ENCODE measurements at places on chromosomes 6 and 20.

- no peak for DNase-seq
Observed at GRCh38 chr20:35826397-35826998, 54.7 kb downstream of the PHF20 start.

GRCh38 chr6:118467181-118467580 is 80.9 kb upstream of the PLN start:
- no peak for DNase-seq

DNA sequence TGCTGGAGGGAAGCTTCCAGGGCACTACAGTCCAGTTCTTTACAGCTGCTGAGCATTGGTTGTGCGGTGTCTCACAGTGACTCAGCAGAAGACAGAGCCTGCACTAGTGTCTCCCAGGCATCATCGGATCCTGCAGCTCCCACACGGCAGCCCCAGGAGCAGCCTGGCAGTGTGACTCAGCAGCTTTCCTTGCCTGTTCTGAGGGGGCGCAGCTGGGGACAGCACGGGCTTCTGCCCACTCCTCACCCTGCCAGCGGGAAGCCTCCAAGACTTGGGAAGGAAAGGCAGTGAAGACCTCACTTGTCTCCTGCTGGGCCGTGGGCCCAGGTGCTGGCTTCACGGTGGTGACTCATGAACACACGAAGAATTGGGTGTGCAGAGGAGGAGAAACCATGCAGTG is 165.4 kb downstream of the SYNDIG1 start:
- DNase-seq = peak; percentile 55

GRCh38 chr20:31695849-31696804 is 26.5 kb downstream of the BCL2L1 start:
- DNase-seq = no peak

GRCh38 chr6:33803571-33804053 is at the start of gene MLN:
MLN (minus strand) TSS chr6:33804003; CDS start chr6:33801163, 2,840 bp downstream.
- DNase-seq = no peak

GRCh38 chr6:163405412-163406309 is 8.9 kb upstream of the QKI start:
- no peak for DNase-seq

- peak; percentile 55 for DNase-seq
Observed at GRCh38 chr6:84150705-84151104, 76.7 kb downstream of the CEP162 start.

GRCh38 chr6:109783250-109783986 is 92.3 kb downstream of the FIG4 start:
- no peak for DNase-seq

DNA sequence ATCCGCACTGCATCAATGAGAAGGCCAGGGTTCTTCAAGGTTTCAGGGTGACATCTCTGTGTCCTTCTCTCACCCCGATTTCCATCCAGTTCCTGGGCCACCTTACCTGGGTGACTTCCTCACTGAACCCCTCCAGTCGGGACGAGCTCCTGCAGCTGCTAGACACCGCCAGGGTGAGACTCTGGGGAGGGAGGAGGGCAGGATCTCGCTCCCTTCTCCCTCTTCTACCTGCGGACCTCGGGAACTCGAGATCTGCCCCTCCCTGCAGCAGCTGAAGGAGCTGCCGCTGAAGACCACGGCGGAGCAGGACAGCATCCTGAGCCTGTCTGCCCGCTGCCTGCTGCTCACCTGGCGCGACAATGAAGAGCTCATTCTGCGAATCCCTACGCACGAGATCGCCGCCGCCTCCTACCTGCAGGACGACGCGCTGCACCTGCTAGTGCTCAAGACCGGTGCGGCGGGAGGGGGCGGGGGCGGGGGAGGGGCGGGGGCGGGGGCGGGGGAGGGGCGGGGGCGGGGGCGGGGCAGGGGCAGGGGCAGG is 7.5 kb downstream of the CCM2L start:
- no peak for DNase-seq

DNA sequence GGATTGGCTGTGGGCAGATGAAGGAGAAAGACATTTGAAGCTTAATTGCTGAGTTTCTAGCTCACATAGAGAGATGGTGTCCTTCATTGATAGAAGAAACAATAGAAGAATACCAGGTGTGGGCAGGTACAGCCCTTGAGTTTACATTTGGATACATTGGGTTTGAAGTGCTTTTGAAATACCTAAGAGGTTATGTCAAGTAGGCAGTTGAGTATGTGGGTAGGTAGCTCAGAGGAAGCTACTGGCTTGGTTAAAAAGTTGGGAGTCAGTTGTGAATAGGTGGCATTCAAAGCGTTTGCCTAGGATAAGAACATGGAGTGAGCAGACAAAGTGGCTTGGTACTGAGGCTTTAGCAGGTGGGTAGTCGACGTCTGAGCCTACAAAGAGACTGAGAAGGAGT is 25.0 kb downstream of the NDUFAF5 start:
- no peak for DNase-seq

DNA sequence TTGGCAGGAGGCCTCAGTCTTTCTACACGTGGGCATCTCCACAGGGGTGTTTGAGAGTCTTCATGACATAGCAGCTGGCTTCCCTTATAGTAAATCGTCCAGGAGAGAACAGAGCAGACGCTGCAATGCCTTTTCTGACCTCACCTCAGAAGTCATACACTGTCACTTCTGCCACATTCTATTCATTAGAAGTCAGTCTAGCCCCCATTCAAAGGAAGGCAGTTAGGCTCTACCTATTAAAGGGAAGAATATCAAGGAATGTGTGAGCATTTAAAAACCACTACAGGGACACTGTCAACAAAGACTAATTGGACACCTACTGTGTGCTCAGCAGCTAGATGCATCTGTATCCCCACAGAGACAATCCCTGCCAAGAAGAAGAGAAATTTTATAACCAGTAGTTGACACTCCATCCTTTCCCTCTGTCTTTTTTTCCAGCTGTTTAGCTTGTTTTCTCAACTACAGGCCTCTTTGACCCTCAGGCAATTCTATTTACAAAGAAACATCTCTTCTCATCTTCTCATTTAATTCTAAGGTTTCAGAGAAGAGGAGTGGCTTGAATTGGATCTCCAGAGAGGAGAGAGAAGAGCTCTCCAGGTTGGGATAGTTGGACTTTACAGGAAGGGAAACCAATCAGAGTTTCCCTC is 18.6 kb downstream of the ARMC12 start:
- no peak for DNase-seq

GRCh38 chr6:23562554-23562953 is 563.5 kb upstream of the NRSN1 start:
- DNase-seq = no peak

DNA sequence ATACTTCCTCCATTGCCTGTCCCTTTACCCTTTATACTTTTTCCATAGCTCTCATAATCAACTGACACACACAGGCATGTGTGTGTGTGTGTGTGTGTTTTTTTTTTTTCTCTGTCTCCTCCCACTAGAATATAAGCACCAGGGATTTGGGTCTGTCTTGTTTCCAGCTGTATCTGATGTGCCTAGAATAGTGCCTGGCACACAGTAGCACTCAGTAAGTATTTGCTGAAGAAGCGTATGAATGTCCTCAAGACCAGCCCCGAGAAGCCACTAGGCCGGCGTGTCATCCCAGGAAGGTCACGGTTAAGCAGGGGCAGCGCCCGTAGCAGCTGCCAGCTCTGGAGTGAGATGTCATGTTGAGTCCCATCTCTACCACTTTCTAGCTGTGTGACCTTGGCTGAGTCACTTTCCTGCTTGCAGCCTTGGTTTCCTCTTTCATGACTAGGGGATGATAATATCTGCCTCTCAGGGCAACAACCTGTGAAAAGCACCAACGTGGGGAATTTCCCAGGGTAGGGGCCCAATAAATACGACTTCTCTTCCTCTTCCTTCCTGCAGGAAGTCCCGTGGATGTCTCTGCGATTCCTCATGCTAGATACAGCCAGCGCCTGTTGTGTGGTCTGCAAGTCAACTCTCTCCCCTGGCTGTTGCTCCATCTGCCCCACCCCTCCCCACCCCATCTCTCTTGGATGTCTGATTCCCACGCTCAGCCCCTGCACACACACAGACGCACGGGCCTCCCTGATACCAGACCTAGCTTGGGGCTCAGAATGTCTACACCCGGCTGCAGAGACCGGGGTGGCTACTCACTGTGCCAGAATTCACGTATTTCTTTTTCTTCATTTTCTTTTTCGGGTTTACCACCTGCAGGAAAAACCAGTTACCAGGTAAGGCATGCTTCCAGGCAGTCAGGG is 58.1 kb downstream of the RAB44 start:
- DNase-seq = no peak

- DNase-seq = no peak
Observed at GRCh38 chr20:1824834-1825233, 70.4 kb upstream of the SIRPA start.

GRCh38 chr6:111119571-111120329 is 32.4 kb downstream of the SLC16A10 start:
- DNase-seq = no peak

DNA sequence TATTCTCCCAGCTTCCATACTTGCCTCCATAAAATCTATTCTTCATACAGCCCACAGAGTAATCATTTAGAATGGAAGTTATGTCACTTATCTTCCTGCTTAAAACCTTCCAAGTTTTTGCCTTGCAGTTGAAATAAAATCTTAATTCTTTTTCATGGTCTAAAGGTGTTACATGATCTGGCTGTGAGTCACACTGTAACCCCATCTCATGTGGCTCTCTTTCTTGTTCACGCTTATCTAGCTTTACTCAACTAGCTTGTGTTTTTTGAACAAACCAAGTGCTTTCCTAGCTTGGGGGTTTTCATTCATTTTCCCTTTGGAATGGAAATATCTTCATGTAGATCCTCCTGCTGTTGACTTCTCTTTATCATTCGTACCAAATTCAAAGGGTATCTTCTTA is 23.6 kb upstream of the THEMIS start:
- no peak for DNase-seq

DNA sequence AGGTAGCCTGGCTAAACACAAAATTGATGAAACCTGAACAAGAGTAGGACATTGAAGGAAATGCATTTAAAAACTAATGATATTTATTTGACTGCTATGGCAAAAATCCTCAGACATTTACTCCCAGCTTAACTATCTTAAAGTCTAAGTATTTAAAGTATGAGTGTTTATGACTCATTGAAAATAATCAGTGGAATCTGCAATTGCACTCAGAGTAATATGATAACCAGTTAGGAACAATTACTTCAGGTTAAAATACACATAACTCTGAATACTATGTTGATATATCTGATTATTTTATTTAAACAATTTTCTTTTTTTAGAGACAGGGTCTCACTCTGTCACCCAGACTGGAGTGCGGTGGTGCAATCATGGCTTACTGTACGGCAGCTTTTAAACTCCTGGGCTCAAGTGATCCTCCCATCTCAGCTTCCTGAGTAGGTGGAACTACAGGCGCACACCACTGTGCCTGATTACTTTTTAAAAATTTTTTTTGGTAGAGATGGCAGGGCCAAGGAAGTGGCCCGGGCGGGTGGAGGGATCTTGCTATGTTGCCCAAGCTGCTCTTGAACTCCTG is 43.9 kb downstream of the FILIP1 start:
- DNase-seq = no peak

DNA sequence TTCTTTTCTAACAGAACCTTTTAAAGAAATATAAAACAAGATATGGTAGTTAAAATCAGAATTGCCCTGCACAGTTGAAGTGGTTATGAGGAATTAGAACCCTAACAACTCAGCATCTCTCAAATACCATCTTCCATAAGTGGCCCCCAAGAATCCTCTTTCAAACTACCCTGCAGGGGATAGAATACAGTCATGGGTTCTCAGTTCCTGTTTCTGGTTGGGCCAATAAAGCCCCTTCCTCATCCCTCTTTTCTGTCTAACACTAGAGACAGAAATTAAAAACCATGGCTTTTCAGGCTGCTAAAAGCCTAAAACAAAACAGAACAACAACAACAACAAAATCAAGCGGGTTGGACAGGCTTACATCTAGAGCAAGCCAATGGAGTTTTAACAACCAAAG is 6.7 kb upstream of the LCA5 start:
- no peak for DNase-seq

- DNase-seq = no peak
Observed at GRCh38 chr6:116439522-116440051, 21.6 kb upstream of the CALHM6 start.

DNA sequence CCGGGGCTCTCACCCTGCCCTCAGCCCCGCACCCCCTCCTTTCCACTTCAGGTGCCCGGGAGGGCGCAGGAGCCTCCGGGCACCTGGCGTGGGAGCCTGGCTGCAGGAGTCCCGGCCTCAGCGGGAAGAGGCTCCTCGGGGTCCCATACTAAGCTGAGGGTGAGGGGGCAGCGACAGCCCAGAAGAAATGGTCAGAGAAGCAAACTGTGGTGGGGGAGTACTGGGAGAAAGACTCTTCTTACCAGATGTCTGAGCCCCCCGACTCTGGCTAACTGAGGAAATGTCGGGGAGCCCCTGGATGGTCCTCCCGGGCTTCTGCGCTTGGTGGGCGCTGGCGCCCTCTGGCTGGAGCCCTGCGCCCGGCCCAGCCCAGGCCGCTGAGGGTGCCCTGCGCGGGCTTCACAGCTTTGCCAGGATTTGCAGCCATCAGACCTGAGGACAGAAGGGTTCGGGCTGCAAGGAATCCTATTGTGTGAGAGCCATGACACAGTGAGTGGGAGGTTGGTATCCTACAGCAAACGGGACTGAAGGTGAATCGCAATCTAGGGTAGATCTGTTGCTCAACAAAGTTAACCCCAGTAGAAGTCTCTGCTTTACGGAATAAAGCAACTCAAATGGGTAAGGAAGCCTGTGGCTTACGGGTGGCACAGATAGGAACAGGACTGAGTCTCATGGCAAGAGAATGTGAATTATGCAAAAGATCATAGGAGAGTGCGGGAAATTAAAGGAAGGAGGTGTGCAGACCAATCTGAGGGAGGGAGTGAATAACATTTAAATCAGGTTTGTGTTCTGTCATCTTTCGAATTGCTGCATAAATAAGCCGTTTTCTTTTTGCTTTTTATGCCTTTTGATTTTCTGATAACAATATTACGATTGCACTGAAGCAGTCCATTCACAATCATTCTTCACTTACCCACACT is 639 bp upstream of the RCAN2 start:
- DNase-seq = no peak

DNA sequence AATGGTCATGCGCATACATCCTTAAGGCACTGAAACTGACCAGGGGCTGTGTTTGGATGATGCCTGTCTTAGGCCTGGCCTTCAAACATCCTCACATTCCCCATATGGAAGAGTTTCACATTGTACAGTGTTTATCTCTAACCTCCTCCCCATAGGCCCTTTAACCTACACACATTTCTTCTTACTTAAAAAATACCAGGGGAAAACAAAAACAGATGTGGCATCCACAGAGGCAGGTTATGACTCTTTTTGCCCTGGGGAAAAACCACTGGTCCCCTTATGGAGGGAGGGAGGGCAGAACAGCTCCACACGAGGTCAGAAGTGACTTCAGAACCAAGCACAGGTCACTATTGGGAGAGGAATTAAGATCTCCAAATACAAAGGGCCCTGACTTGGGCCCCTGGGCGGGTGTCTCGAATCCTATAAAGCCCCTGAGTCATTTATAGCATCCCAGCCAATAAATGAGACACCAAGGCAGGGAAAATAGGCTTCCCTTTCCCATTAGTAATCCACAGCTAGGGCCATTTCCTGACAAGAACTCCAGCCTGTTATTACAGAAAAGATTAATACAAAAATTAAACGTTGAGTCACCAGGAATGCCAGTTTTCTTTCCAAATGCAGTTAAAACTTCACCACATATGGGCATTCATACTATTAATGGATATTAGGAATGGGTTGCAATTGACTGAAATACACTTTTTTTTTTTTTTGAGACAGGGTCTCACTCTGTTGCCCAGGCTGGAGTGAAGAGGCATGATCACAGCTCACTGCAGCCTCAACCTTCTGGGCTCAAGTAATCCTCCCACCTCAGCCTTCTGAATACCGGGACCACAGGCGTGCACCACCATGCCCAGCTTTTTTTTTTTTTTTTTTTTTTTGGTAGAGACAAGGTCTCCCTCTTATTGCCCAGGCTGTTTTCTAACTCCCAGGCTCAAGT is 107.2 kb downstream of the ATP9A start:
- DNase-seq = peak; percentile 91

All from fibroblast of skin of left biceps (primary cell).